ENCODE measurements at places on chromosomes 12 and 14.
A peak's percentile ranks its signal among the peaks of the same experiment; 100 is the strongest.

DNA sequence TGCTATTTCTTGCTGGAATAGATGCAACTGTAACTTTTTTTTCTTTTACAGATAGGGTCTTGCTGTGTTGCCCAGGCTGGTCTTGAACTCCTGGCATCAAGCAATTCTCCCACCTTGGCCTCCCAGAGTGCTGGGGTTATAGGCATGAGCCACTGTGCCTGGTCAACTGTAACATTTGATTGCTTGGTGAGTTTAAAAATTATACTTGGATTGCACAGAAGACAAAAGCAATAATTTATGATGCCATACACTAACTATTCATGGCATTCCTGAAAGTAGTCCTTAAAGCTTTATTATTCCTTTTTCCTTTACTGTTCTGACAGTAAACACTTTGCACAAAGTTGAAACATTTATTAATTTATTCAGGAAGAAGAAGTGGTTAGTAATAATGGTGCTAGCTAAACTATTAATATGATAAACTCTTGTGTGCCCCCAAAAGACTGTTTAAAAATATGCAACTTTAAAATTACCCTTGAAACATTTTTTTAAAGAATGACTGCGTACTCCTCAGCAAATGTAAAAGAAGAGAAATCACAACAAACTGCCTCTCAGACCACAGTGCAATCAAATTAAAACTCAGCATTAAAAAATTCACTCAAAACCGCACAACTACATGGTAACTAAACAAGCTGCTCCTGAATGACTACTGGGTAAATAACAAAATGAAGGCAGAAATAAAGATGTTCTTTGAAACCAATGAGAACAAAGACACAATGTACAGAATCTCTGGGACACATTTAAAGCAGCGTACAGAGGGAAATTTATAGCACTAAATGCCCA, 8.3 kb downstream of the PTPRB start:
- DNase-seq, result peak; percentile 34

DNA sequence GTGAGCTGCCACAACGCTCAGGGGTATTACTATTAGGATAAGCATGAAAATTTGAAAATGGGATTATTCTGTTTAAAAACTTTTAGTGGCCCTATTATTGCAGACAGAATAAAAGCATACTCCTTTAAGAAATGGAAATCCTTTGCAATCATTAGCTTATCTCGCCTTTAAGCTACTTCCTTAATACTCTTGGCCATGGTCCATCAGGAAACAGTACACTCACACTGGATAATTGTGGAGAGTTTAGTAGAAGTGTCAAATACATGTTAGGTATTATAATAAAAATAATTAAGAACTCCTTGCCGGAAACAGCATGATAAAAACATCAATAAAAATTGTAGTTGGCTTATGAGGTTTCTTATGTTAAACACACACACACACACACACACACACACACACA, 100.4 kb upstream of the PPFIA2 start:
- peak; percentile 25 for DNase-seq

DNA sequence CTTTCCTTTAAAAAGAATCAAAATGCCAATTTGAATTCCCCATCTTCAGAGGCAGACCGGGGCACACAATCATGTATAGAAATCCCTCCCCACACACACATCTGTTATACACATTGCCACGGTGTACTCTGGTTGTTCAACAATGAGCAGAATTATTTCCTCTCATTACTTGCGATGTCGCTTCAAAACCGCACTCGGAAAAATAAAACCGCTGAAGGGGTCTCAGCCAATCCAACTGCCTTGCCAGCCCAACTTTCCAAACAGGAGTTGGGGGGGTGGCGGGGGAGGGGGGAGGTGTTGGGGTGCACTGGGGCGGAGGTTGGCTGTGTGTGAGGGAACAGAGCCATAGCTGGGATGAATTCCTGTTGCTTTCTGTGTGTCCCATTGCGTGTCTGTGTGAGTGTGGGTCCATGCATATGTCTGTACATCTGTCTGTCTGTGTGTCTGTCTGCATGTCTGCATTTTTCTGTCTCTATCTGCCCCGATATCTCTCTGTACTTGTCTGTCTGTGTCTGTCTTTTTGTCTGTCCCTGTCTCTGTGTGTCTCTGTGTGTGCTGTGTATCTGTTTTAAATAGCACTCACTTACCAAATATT, 163.6 kb upstream of the TBX3 start:
- no peak for DNase-seq

DNA sequence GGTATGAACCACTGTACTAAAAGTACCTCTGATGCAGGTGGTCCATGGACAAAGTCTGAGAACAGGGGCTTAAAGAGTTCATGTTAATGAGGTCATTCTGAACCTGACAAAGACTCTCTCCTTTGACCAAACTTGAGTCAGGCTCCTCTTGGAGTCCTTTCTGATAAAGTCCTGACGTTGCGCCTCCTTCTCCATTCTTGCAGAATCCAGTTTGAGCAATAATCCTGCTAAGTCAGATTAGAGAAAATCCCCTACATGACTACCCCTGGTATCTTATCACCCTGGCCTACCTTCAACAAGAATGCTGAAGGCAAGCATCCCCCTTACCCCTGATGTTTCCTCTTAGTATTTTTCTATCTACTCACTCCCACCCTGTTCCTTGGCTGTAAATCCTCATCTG, 46.0 kb upstream of the ISM2 start:
- DNase-seq, result no peak

DNA sequence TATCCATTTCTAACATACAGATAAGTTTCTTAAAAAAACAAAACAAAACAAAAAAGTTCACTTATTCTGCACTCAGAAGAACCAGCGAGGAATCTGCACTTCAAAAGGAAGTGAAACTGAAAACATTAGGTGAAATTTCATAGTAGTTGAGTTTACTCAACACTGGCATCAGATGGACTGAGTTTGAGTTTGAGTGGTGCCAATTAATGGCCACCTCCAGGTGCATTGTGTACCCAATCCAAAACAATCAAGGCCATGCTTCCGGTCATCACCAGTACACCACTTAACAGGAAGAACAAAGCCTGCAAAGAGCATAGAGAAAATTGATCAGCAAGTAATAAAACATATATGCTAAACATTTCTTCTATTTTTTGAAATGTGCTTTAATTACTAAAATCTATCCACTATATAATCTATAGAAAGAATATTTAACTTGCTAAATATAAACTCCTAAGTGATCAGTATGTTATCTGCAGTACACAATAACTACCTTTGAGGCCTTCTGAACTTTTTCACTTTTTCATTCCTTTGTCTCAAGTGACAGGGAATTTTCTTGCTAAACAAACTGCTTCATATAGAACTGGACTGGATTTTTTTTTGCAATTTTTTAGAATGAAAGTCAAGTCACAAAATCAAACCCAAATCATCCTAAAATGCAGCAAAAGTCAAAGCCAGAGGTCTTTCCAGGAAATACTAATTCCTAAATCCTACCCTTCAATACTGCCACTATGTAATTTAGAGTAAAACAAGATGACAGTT, 11.5 kb downstream of the SLC38A2 start:
- no peak for DNase-seq

DNA sequence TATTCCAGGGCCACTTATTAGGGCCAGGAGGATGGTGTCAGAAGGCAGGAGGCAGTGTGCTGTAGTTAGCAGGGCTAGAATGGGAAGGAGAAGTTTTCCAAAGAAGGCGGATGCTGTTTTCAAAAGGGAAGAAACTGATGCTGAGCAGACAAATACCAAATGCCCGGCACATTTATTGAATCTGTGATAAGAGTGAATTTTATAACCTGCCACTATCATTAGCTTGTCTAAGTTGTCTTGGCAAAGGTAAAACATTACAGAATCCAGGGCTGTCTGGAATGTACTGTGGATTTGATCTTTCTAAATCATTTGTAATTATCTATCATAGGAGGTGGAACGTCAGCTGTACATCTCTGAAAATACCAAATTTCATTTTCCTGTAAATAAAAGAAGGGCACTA, 40.8 kb downstream of the NDUFA12 start:
- DNase-seq, result no peak

DNA sequence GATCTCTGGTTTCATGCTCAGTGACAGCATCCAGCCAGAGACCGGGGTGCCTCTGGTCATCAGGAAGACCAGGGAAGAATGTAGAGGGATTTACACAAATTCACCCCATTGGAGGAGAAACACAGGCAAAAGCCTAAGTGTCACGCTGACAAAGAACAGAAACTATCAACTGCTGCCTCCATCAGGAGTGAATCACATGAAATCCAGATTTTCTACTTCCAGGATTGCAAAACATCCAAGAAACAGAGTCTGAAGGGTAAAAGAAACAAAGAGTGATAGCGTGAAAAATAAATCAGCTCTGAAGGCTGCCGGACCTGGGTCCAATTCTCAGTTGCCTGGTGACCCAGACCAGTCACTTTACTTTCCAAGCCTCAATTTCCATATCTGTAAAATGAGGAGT, 136.1 kb upstream of the MAP1LC3B2 start:
- no peak for DNase-seq

- DNase-seq, result peak; percentile 59
Observed at GRCh38 chr12:43540470-43540869, 11.5 kb downstream of the ADAMTS20 start.

DNA sequence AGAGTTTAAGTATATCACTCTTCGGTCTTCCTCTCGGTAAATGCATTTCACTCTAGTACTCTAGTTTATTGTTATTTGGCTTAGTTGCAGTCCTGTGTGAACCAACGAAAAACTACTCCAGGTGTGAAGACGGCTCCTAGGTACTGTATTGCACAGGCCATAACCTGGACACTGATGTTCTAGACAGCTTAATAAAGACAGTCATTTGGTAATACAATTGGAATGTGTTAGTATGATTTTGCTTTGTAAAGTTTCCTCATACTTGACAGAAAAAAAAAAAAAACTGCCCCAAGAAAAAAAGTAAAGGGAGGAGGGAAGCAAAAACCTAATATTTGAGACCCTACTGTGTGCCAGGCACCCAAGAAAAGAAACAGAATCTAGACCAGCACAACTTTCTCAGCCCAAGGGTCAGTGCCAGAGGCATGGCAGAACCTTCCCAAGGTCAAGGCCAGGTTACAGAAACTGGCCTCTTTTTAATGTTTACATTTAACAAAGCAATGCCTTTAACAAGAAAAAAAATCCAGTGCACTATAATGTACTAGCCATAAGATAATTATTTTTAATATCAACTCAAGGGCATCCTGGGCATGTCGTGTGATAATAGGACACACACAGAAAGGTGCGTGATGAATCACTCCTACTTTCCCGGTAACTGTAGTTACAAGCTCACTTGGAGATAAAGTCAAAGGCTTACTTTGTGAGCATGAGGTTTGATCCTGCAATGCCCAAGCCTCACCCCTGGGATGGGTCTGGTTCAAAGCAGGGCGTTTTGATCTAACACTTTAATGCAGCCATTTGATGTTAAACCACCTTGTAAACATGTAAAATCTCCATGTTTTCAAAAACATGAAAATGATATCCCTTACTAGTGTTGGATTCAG, 110.6 kb downstream of the BMP4 start:
- peak; percentile 3 for DNase-seq

DNA sequence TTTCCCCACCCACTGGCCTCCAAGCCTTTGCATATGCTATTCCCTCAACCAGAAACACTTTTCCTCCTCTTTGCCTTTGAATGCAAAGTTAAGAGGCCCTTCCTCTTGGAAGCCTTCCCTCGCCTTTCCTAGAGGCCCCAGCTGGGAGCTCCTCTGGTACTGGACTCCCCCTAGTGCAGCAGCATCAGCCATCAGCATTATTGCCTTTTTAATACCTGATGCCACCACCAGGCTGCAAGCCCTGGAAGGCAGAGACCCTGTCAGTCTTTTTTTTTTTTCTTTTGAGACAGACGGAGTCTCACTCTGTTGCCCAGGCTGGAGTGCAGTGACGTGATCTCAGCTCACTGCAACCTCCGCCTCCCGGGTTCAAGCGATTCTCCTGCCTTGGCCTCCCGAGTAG, 19.1 kb upstream of the PLA2G1B start:
- DNase-seq, result no peak

DNA sequence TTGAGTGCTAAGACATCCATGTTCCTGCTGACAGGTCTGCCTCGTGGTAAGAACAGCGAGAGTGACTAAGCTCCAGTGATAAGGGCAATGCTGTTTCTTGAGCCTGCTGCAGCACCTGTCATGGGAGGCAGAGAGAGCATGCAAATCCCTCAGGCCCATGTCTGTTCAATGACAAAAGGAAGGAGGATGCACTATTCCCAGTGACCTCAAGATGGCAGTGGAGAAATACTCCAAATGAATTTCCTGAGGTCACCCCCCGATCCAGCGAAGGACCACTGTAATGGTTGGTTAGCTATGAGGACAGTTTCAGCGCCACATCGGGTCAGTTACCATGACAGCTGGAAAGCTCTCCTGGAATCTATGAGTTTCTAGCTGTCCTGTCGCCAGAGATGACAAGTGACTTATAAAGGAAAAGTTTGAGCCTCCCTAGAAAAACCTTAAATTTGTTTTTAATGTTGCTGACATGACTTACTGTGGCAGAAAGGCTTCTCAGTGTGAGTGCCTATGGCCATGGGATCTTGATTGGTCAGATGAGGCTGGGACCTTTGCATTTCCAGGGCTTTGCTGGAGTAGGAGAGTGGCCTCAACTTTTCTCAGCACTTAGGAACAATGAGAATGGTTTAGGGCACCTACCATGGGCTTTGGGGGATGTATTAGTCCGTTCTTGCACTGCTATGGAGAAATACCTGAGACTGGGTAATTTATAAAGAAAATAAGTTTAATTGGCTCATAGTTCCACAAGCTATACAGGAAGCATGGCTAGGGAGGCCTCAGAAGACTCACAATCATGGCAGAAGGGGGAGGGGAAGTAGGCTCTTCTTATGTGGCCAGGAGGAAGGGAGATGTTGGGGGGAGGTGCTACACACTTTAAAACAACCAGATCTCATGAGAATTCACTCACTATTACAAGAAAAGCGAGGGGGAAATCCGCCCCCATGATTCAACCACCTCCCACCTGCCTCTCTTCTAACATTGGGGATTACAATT, 88.0 kb upstream of the TMEM260 start:
- DNase-seq, result peak; percentile 41

DNA sequence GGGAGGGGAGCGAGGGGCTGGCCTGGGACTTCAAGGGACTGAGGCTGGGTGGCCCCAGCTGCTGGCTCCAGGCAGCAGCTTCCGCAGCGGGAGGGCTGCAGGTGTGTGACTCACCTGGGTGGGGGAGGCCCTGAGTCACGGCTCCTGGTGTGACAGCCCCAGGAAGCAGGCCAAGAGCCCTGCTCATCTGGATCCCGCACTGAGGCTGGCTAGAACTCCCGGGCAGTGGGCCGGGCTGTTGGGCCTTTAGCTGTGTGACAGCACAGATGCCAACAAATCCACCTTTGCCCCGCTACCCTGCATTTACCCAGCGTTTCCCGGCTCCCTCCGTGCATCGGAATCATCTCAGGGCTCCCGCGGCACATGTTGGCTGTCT, 180.0 kb upstream of the PRMT8 start:
- DNase-seq, result no peak

Data from kidney glomerular epithelial cell (primary cell).